ENCODE measurements at places on chromosomes 3 and 15. TPM values are rescaled to one million over a fixed set of nuclear protein-coding genes. Genes with fewer than 3 reads are reported as not detected.

DNA sequence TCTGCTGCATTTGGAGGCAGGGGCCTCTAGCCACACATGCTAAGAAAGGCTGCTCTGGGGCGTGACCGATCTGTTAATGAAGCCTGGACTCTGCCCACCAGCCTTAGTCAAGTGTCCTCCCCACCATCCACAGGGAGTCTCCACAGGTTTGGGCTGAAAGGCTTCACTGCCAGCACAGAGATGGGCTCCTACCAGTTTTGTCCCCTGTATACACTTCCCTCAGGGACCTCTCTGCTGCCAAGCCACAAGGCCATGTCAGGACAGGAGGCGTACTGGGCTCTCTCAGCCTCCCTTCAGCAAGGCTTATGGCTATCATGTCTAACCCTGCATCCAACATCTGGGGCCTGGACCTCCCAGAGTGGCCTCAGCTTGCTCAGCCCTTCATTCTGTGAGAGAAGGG, 23.5 kb downstream of the KIF9 start:
- no peak for DNase-seq

GRCh38 chr15:84813435-84813834, 3.7 kb upstream of the ALPK3 start:
- DNase-seq: no peak

GRCh38 chr15:52136442-52136980, 23.9 kb upstream of the BCL2L10 start:
- DNase-seq: no peak

GRCh38 chr15:75161917-75162414, 39.7 kb upstream of the C15orf39 start:
- DNase-seq: no peak

- no peak for DNase-seq
Observed at GRCh38 chr3:100682056-100682853, 27.0 kb upstream of the TFG start.

DNA sequence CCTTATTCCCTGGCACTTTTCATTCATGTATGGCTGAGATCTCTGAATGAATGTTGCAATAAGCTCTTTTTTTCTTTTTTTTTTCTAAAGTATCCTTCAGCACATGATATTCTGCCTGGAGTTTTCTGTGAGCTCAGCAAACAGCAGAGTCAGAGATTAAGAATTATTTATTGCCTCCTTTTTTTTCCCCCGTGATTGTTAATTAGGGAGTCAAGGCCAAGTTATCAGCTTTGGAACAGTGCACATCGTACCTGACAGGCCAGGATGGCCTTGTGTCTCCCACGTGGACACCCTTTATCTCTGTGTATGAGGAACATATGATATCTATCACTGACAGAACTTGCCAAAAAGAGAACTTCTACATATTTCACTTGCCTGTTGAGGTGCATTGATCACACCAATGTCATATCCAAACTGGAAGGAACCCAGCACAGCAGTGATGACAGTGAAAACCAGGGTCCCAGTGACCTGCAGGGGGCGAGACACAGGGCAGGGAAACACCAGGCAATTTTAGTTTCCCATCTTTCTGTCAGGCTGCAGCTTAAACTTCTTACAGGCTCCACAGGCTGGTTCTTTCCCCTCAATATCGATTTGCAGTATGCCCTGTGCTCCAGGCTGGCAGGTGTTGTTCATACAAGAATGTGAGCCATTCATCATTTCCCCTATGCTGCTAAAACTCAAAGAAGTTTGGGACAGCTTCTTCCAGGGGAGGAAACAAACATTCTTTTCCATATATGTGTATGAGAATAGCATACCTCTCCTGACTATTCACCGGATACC, 8.2 kb downstream of the SLC2A2 start:
- no peak for DNase-seq

GRCh38 chr3:46724424-46724823, 6.8 kb upstream of the PRSS50 start:
- DNase-seq: no peak

DNA sequence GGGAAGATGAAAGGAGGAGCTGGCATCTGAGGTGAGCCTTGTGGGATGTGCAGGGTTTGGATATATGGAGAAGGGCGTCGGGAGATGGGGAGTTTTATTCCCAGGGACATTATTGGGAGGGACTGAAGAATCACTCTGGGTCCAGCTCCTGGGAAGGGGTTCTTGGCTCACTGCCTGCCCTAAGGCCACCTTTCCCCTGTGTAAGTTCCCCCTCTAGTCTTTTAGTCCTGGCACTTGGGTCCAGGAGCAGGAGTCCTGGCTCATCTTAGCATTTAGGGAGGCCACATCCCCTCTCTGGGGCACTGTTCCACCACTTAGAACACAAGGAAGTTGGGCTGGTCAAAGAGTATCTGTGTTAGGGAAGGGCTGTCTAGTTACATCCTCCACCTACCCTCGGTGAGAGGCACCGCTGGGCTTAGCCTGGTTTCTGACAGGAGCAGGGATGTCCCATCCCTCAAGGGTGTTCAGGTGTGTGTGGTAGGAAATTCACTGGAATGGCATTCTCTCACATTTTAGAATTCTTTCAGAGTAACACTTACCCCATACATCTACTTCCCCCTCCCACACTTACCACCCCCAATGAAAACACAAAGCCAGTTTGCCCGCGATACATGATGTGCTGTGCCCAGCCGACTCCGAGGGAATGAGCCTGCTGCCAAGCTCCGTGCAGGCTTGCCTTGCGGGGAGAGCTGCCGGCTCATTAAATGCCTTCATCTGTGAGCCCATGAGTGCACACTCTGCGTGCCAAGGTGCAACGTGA, 86.7 kb downstream of the FAM43A start:
- DNase-seq: no peak

GRCh38 chr3:108623504-108623903, 34.0 kb downstream of the DZIP3 start:
- no peak for DNase-seq

GRCh38 chr3:197191897-197192296, 106.5 kb downstream of the DLG1 start:
- no peak for DNase-seq

DNA sequence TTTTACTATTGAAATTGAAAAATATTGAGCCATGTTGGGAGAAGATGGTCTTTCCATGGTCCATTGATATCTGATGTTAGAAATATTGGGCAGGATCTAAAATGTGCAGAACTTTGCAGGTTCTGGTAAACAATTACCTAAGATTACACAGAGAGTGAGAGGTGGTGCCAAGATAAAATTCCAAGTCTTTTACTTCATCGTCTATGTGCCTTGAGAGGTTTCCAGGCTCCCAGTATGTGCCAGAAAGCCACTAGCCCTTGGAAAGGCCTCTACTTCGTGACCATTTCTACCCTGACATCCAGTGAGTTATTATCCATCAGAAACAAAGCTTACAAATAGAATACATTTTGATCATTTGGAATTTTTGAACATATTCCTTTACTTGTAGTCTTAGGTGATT, 27.6 kb downstream of the CD200 start:
- no peak for DNase-seq

- no peak for DNase-seq
Observed at GRCh38 chr3:124702950-124703349, 27.3 kb upstream of the UMPS start.

- DNase-seq: peak; percentile 94
Observed at GRCh38 chr3:129399145-129399894, 29.1 kb downstream of the EFCAB12 start.

Gene GPR15
- 0.61 TPM for polyA plus RNA-seq

Gene RBP2
- polyA plus RNA-seq: not detected

Gene CEP19
- polyA plus RNA-seq: 1.2 TPM
